Dermis blood vessel endothelial cell (primary cell): ENCODE measurements at places on chromosomes 16 and 17. TPM values are rescaled to one million over a fixed set of nuclear protein-coding genes. Genes with fewer than 3 reads are reported as not detected.

Gene SDR42E2
- not detected in 2 replicates for total RNA-seq

Gene RAD51C
- 22.8 and 28.3 TPM in 2 replicates for total RNA-seq

Gene TVP23A
- not detected in 2 replicates for total RNA-seq

Gene SLC5A11
- total RNA-seq: 0.05 and 0.17 TPM in 2 replicates

Gene RPH3AL
- 22.0 and 37.2 TPM in 2 replicates for total RNA-seq

Gene SULT1A3
- 2.6 and 7.1 TPM in 2 replicates for total RNA-seq
